Fibroblast of upper back skin (primary cell): ENCODE measurements at places on chromosomes 1 and 21.
A peak's percentile ranks its signal among the peaks of the same experiment; 100 is the strongest.

DNA sequence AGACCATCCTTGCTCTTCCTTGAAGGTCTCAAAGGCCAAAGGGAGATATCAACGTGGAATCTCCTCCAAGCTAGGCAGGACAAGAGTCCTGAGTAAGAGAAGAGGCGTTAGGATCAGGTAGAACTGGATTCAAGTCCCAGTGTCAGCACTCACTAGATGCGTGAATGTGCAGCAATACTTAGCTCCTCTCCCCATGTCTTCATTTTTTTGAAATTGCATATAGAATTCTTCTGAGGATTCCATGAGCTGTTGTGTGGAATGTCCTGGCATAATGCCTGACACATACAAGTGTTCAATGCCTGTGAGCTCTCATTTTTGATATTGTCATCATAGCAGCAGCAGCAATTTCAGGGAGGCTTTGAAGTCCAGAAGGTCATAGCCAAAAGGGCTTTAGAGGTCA is 333.2 kb downstream of the KCNH1 start:
- DNase-seq: peak; percentile 78

DNA sequence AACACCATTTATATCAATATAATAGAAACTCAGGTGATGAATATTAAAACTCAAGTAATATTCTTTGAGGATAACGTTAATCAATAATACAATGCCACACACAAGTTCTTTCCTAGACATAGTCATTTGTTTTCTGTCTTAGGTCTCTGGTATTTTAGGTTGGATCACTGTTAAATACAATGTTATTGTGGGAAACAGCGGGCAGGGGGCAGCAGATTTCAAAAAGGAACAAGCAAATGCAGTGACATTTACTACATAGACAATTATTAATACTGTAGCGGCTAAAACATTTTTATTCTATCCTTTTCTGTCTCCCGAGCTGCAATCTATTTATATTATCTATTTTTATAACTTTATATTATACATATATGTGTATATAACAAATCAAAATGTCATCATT is 186.4 kb upstream of the ZNHIT6 start:
- peak; percentile 56 for DNase-seq

- DNase-seq: no peak
Observed at GRCh38 chr1:118958937-118959631, 29.1 kb downstream of the TBX15 start.

DNA sequence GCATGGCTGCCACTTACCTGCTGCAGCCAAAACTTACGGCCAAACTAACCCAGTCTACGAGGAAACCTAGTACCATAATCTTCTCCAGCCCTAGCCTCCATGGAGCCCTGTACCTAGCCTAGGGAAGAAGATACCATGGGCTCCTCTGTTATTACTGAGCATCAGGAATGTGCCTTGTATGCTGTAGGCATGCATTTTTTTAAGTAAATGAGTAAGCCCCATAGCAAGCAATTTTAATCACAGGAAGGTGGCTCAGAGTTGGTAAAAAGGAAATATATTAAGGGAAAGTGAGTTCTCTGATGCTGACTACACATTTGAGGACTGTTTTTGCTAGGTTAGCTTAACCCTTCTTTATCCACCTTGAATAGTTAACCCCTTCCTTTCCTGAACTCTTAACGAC is 21.2 kb downstream of the NFASC start:
- peak; percentile 18 for DNase-seq

GRCh38 chr1:981491-981954 is 370 bp downstream of the PERM1 start:
- no peak for DNase-seq

- DNase-seq: no peak
Observed at GRCh38 chr21:45276596-45276995, 11.1 kb downstream of the POFUT2 start.

- DNase-seq: peak; percentile 36
Observed at GRCh38 chr1:246681900-246682895, 42.0 kb upstream of the SCCPDH start.

DNA sequence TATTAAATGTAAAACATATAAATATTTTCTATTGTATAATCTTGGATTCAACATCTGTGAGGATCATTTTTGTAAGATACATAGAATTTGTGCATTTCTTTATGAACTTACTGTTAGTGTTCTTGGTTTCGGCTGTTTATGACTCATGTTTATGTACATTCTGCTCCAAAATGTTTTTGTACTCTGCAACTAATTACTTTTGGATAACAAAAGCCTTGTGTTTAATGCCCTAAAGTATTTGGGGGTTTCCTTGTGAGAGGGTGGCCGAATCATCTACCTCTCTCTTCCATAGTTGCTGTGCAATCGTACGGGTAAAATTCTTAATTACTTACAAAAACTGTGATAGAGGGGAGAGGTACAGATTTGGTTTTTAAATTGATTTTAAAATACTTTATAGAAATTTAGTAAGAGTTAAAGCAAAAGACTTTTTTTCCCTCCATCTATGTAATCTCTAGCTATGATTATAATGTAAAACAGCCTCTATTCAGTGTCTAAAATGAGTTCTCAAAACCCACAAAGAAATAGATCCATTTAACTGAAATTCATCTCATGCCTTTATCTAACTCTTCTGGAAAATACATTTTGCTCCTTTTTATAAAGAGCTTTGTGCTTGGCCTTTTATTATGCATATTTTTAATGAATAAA is 38.7 kb upstream of the LRRC8C start:
- no peak for DNase-seq
